ENCODE measurements at places on chromosomes 16 and 17. TPM values are rescaled to one million over a fixed set of nuclear protein-coding genes. Genes with fewer than 3 reads are reported as not detected.

Gene HSBP1
- polyA plus RNA-seq: 165 TPM

Gene KCNJ2
- polyA plus RNA-seq: 1.2 TPM

Gene CLEC19A
- polyA plus RNA-seq: not detected

Gene TRIM16
- polyA plus RNA-seq: 36.5 TPM

Gene MYH11
- 0.11 TPM for polyA plus RNA-seq

Gene HCRT
- not detected for polyA plus RNA-seq

Gene QPRT
- 4.7 TPM for polyA plus RNA-seq

Gene MON1B
- polyA plus RNA-seq: 9.3 TPM

Gene ATP2C2
- polyA plus RNA-seq: not detected

Gene ABCA8
- 0.45 TPM for polyA plus RNA-seq

Gene LCAT
- 7.9 TPM for polyA plus RNA-seq

Gene ABCC12
- polyA plus RNA-seq: not detected

Gene PHOSPHO1
- polyA plus RNA-seq: 0.07 TPM

Gene ZNF778
- 5.5 TPM for polyA plus RNA-seq

Gene MPP2
- 3.1 TPM for polyA plus RNA-seq

Gene PLK1
- 54.0 TPM for polyA plus RNA-seq

Gene NPIPB8
- polyA plus RNA-seq: 0.23 TPM

Gene KRTAP2-1
- not detected for polyA plus RNA-seq

Gene PROCA1
- polyA plus RNA-seq: 0.71 TPM

Gene KIFC3
- 35.3 TPM for polyA plus RNA-seq

Gene KRTAP1-5
- 65.1 TPM for polyA plus RNA-seq

Gene CUEDC1
- 48.5 TPM for polyA plus RNA-seq

Gene LRRC36
- not detected for polyA plus RNA-seq

Gene CFAP97D1
- polyA plus RNA-seq: not detected

Gene SLFN12
- 16.5 TPM for polyA plus RNA-seq

Gene ZNF213
- 0.77 TPM for polyA plus RNA-seq

Gene MILR1
- 0.75 TPM for polyA plus RNA-seq

Gene FBXW10B
- 1.3 TPM for polyA plus RNA-seq

Gene CA5A
- not detected for polyA plus RNA-seq

Gene MPHOSPH6
- polyA plus RNA-seq: 10.8 TPM

Gene LGALS9
- 2.4 TPM for polyA plus RNA-seq

Gene TAT
- polyA plus RNA-seq: not detected

Gene SCIMP
- polyA plus RNA-seq: not detected

Gene CD68
- polyA plus RNA-seq: 58.2 TPM

Gene DRG2
- 28.8 TPM for polyA plus RNA-seq

Gene HS3ST3A1
- polyA plus RNA-seq: 4.0 TPM

Gene APOH
- not detected for polyA plus RNA-seq

Gene DNAAF1
- not detected for polyA plus RNA-seq

Gene TMC8
- not detected for polyA plus RNA-seq

Gene MEOX1
- polyA plus RNA-seq: not detected

Gene SUZ12
- 4.7 TPM for polyA plus RNA-seq
